ENCODE measurements at places on chromosomes 2 and 18.

DNA sequence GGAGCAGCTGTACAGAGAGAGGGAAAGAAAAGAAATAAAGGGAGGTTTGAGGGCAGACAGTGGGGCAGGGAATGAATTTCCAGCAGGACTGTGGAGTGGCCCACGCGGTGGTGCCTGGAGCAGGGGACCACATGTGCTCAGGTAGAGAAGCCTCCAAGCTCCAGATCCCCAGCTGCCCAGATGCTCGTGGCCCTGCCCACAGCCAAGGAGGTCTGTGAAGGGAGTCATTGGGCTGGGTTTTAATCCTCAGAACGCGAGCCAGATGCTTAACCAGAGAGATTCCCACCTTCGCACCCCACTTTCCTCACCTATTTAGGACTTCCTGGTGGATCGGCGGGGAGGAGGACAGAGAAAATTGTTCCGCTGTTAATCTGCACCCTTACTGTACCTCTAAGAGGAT, 369.4 kb downstream of the PARD3B start:
- DNase-seq: no peak

DNA sequence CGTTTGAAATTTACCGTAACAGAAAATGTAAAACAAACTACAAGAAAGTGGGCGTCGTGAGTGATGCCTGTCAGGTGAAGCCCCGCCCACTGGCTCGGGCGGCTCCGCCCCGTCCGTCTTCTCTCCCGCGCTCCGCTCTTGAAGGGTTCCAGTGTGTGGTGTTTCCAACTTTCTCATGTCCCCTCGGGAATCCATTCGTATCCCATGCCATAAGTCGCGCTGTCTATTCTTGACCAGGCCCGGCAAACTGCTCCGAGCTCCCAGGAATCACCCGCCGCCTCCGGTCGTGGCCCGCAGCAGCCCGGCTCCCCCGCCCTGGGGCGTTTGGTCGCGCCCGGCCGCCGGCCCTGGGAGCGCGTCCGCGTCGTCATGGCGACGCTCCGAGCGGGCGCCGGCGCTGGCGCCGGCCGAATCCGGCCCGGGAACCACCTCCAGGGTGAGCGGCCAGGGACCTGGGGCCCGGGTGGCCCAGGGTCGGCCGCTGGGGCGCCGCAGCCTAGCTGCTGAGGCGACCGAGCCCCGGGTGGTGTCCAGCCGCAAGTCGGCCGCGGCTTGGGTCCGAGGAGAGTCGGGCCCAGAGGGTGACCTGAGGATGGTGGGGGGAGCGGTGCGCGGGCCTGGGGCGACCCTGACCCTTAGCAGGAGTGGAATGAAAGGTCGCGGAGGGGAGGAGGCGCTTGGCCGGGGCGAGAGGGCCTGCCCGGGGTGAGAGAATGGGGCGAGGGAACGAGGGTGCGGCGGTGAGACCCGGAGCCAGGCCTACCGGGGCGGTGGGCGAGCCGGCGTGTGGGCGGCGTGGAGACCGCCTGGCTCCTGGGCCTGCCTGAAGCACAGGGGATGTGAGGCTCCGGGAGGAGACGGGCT, at the start of gene CFAP221:
Gene CFAP221 (plus strand): TSS at position 375 of the 864 bp plus-strand sequence. CDS start 1,683 bp downstream, outside the sequence.
- DNase-seq: peak; percentile 88

GRCh38 chr2:65708086-65708485, 275.7 kb upstream of the SPRED2 start:
- DNase-seq: no peak

GRCh38 chr2:242051463-242051862, 181.9 kb downstream of the RTP5 start:
- no peak for DNase-seq

DNA sequence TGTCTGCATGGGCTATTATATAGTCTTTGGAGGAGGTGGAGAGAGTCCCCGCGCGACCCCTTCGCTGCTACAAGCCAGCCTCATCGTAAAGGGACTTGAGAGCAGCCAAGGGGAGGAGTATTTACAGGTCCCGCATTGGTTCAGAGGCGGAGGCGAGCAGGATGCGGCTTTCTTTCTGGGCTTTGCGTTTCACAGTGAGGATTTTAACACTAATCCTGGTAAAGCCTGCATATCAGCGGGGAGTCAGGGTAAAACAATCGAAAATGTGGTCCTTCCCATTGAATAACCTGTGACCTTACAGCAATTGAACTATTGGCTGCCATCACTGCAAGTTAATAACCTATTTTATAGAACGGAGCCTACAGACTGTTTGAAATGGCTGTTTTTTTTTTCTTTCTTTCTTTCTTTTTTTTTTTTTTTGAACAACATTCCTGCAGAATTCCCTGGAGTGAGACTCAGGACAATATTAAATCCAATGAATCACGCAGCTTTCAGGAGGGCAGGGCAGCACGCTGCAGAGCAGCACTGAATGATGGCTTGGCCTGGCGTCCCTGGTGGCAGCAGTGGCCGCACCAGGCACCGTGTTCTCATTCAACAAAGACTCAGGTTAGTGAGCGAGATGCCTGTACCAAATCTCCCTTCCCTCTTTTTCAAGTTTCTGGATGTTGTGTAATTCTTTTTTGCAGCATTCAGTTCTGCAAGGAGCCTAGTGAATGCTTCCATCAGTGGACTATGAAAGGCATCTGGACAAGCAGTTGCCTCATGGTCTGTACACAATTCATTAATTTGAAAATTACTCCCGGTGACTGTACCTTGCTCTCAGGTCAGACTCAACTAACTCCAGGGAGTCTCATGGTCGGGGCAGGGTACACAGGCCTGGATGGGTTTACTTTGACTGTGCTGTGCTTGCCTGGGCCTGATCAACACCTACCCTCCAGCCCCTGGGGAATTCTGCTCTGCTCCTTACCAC, 19.8 kb downstream of the SMIM21 start:
- DNase-seq: peak; percentile 59

- peak; percentile 56 for DNase-seq
Observed at GRCh38 chr2:158953926-158954763, 14.3 kb upstream of the TANC1 start.

GRCh38 chr2:150853263-150853662, 365.8 kb upstream of the RND3 start:
- no peak for DNase-seq

DNA sequence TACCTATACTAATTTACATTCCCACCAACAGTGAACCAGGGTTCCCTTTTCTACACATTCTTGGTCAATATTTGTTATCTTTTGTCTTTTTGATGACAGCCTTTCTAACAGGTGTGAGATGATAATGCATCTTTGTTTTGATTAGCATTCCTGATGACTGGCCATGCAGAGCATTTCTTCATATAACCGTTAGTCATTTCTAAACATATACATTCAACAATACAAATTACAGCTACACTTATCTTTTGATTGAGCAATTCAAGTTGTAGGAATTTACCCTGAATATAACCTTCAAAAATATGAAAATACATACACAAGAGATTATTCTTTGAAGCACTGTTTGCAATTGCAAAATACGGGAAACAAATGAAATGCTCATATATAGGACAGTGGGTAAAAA, 94.9 kb downstream of the TMEM131 start:
- no peak for DNase-seq

- DNase-seq: peak; percentile 7
Observed at GRCh38 chr2:64250063-64250462, 105.8 kb upstream of the PELI1 start.

DNA sequence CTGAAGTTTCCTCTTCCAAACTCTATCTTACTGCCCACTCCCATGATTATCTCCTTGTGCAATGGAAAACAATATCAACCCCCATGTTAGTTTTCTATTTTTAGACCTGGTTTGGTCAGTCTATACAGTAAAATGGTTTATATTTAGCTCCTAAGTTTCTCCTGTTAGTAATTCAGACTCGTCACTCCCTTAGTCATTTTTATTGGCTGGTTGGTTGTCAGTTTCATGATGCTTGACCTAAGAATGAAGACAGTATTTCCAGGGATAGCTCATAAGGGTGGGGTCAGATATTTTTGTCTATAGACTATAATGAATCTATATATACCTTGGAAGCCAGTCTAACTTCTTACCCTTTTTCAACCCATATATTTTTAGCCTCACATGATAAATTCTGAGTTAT, 61.4 kb upstream of the NEUROD1 start:
- no peak for DNase-seq

DNA sequence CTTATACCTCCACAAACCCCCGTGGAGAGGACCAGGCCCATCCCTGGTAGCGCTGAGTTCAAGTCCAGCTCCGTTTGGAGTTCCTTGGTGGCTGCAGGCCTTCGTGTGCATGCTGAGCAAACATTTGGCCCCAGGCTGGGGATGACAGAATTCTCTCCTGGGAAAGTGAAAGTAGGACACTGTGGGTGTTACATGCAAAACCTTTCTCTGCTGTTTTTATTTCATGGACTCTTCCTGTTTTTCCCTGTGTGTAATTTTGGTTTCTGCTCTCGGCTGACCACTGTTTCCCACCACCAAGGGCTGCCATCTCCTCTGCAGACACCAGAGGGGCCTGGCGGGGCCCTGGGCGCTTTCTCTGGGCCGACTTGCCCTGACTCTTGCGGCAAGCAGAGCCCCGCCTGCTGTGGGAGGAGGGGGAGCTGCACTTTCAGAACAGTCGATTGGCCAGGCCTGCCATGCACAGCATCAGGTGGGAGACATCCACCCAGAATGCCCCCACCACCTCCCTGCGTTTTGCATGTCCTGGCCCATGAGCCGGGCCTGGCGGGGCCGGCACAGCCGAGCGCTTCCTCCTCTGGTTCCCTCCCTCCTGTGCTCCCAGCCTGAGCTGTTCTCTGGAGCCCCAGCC, 102.4 kb downstream of the CABLES1 start:
- no peak for DNase-seq

DNA sequence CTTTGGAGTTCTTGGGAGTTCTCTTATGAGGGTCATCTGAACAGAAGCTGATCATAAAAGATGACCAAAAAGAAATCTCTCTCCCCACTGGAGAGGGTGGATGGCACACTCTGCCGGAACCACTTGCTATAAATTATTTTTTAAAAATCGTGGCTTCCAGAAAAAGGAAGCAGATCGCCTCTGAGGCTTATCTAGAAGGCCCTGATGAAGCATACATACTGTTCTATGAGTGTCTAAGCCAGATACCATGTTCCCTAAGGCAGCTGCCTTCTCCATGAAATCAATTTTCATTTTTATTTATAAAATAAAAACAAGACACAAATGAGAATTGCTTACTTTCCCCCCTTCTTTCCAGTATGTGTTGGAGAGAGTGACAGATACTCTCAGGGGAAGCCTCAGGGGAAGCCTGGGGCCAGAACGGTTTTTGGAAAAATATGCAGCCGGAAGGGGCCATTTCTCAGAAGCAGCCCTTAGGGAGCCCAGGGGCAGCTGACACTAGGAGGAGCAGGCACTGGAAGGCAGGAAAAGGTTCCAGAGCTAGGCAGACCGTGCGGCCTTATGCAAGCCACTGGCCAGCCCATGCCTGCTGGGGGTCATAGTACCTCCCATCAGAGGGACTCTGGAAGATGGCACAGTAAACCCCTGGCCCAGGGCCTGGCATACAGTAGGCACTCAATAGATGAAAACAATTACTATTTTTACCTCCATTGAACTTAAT, 130.6 kb downstream of the CABLES1 start:
- no peak for DNase-seq

GRCh38 chr2:237874585-237875161, 15.2 kb downstream of the RAMP1 start:
- DNase-seq: no peak

DNA sequence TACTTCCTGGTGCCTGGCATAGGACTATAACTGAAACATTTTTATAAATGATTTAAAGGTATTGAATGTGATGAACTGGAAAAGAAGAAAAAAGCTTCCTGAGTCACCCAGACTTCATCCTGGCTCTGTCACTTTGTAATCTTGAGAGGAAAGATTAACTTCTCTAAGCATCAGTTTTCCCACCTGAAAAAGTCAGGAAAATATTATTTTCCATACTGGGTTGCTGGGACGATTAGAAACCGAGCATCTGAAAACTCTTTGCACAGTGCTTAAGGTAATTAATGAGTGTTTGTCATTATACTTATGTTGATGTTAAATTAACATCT, 71.8 kb downstream of the FMNL2 start:
- no peak for DNase-seq

GRCh38 chr2:21891191-21891590, 767.4 kb downstream of the TDRD15 start:
- no peak for DNase-seq

- no peak for DNase-seq
Observed at GRCh38 chr18:21525916-21526315, 74.6 kb downstream of the ESCO1 start.

- peak; percentile 2 for DNase-seq
Observed at GRCh38 chr18:28916456-28916855, 739.5 kb upstream of the CDH2 start.

GRCh38 chr18:57916684-57917083, 113.6 kb upstream of the ATP8B1 start:
- DNase-seq: no peak

DNA sequence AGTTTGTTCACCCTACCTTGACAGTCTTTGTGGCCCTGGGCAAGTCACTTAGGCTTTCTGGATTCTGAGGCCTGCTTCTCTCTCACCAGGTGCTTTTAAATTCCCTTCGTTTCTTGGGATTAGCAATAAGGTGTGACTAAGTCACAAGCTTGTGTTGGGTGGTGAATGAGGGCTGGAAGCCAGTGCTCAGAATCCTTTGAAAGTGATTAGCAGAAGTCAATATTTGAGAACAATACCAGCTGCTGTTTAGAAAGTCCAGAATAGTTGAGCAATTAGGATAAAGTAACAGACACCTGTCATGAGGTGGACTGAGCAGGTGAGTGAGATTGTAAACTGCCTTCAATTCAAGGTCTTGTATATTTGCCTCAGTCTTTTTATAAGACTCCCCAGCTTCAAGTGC, 19.3 kb upstream of the MGAT5 start:
- DNase-seq: peak; percentile 44

DNA sequence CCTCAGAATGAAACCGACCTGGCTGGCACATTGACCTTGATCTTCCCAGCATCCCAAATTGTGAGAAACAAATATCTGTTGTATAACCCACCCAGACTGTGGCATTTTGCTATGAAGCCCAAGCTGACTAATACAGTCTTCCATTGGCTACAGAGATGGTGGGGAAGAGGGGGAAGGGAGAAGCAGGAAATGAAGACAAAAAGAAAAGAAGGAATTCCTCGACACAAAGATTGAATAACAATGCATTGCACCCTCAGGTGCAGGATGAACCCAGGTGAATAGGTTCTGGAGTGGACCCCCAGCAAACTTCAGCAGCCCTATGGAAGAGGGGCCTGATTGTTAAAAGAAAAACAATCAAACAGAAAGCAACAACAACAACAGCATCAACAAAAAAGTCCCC, 270.7 kb downstream of the FSIP2 start:
- no peak for DNase-seq

GRCh38 chr18:52408800-52409302, 68.9 kb downstream of the DCC start:
- DNase-seq: no peak
